Urinary bladder (tissue), 4 donors: ENCODE measurements at places on chromosomes 1 and 21. TPM values are rescaled to one million over a fixed set of nuclear protein-coding genes. Genes with fewer than 3 reads are reported as not detected.

GRCh38 chr1:162083273-162083672 is 13.8 kb downstream of the NOS1AP start:
- DNase-seq, result no peak

- no peak for DNase-seq
Observed at GRCh38 chr1:229671310-229671709, 45.3 kb downstream of the URB2 start.

DNA sequence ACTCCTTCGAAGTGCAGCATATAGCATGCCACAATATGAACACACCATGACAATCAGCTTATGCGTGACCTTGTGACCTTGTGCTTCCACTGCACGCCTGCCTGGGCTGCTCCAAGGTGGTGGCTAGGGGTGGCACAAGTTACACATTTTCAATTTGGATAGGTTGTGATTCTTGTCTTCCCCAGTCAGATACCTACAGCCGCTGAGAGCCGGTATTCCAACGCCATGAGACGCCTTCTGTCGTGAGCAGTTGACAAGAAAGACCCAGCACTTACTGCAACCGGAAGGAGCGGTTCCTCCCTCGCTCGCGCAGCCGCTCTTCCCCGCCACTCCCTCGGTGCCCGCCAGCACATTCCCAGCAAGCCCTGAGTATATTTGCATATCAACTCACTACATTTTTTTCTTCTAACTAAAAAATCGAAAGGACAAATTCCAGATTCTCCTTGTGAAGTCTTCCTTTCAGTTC is 359 bp upstream of the RNU11 start:
- DNase-seq, result no peak

DNA sequence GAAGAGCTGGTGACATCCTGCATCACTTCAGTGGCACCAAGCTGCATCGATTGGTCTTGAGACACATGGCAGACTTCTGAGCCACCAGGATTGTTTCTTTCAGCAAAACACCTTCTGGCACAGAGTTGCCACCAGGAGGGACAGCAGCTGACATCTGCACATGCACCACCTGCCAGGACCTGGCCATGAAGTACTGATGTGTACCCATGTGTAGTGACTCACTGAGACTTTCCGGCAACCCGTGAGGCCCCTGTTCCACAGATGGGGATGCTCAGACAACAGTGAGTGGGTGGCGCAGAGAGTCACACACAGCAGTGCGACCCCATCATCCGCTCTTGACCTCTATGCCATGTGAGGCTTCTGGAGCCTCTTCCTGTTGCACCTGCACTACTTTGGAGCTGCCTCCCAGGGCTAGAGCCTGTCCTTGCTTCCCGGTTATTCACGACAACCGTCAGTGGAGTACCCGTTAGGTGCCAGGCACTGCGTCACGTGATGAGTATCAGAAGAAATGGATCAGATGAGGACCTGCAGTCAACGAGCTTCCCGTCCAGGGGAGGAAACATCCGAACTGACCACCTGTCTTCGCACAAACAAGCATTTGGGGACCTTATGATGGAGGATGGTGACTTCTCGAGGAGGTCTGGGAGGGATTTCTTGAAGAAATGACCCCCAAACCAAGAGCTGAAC is 80.5 kb upstream of the VAMP3 start:
- DNase-seq, result no peak

GRCh38 chr1:99827970-99828369 is 22.2 kb upstream of the AGL start:
- no peak for DNase-seq

DNA sequence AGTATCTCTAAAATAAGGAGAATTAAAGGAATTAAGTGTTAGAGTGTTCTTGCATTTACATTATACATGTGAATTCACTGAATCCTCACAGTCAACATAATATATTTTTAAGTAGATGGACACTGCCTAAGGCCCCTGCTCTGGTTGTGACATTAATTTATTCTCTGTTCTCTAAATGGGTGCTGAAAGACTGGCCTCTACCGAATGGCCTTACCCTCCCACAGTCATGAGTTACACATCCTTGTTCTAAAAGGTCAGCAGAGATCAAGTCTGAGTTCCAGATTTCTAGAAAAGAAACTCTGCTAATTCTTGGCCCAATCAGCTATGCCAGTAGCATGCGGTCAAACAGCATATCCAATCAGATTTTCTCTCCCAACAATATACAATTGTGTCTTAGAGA is 193.2 kb downstream of the TM2D1 start:
- no peak for DNase-seq

DNA sequence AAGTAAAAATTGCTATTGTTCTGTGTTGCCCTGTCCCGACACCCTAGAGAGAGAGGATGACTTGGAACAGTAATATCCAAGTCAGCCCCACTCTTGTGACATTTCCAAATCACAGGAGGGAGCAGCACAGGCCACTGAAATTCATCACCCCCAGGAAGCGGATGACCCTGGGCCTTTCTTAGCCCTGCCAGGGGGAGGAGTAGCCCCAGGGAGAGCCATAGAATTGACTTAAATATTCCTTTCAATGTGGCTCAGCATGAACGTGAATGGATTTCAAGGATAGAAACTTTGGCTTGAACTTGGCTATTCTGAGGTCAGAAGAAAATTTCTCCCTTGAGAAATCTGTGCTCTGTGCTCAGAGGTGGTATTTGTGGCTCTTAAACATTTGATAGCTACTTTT is 80.6 kb downstream of the CENPF start:
- DNase-seq, result no peak

GRCh38 chr1:80593197-80593596 is 1207.5 kb upstream of the ADGRL2 start:
- DNase-seq, result no peak

GRCh38 chr1:32533792-32534327 is 5.4 kb upstream of the ZBTB8A start:
- no peak for DNase-seq

- DNase-seq, result no peak
Observed at GRCh38 chr1:222788402-222789156, 26.3 kb upstream of the DISP1 start.

GRCh38 chr1:216923601-216924000 is 200.4 kb upstream of the ESRRG start:
- no peak for DNase-seq

DNA sequence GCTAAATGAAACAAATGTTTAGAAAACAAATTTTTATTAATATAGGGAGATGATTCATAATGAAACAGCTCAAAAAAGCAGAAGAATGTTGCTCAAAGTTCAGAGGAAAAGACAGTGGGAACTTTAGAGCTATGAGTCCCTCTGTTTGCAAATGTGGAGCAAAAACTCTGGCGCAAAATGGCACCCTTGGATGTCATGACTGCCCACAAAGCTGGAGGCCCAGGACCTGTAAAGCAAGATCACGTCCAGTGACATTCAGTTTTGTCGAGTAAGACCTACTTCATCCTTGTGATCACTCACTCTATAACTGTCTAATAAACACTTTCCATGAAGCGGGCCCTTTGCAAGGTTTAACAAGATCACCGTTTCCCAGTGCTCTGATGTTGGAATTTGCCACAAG is 9.1 kb upstream of the EXO1 start:
- no peak for DNase-seq

DNA sequence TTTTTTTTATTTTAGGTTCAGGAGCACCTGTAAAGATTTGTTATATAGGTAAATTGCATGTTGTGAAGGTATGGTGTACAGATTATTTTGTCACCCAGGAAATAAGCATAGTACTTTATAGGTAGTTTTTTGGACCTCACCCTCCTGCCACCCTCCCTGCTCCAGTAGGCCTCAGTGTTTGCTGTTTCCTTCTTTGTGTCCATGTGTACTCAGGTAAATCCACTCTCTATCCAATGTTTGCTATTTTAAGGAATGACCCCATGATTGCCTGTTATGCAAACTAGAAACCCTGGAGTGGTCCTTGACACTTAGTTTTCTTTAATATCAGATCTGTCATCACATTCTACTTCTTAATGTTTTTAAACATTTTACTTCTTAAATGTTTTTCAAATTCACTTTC is 33.9 kb downstream of the LHX9 start:
- no peak for DNase-seq

DNA sequence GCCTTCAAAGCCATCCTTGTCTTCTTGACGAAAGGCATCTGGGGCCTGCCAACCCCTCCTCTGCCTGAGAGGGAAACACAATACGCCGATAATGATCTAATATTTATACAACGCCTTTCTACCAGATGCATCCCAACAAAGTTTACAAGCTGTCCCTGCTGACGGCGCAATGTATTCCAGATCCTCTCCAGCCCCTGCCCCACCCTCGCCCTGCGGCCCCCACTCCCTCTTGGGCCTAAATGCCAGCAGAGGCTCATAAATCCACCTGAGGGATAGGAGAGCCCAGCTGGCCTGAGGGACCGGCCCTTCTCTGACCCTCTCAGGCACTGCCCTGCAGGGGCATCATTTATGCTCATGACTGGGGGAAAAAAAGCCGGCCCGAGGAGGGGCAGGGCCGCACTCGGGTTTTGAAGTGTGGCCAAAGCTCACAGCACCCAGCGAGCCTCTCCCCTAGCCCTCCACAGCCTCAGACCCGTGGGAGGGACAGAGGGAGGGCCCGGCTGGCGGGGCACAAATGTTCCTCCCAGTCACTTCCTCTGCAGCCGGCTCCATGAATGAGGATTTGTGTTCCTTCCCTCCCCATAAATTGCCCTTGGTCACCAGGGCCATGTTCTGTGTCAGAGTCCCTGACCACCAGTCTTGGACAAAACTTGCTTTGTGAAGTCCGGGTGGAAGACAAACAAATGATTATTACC is 140.3 kb downstream of the FOXD2 start:
- DNase-seq, result peak; percentile 72

- no peak for DNase-seq
Observed at GRCh38 chr1:2449636-2450454, 26.2 kb upstream of the PLCH2 start.

- no peak for DNase-seq
Observed at GRCh38 chr1:167471568-167471967, 46.8 kb downstream of the CD247 start.

DNA sequence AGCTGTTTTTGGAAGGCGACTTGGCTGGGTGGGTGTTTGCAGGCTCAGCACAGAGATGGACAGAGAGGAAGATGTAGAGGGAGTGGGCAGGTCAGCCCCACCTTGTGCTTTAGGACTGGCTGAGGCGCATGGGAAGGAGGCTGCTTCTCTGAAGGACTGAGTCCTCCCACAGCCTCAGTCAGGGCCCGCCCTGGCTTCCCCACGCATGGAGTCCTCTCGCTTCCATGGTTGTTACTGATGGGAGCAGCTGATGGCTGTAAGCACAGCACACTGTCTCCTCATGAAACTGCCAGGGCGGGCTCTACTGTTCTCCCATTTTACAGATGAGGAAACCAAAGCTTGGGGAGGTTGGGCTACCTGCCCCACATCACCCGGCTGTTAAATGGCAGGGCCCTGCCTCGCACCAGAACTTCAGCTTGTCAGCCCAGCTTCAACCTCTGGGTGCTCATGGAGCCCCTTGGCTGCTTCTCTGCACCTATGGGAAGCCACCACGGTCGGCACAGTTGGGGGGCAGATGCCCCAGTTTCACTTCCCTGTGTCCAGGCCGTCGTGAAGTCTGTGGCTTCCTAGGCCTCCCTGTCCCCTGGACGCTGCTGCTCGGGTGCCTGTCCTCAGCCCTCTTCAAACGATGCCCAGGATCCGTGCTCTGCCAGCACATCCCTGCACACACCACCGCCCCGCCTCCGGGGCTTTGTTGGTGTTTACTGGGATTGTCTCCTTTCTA is 2.4 kb downstream of the TMEM201 start:
- no peak for DNase-seq

GRCh38 chr1:190949939-190950338 is 472.3 kb upstream of the BRINP3 start:
- DNase-seq, result no peak

GRCh38 chr1:206662396-206663092 is 22.2 kb upstream of the MAPKAPK2 start:
- DNase-seq, result no peak

DNA sequence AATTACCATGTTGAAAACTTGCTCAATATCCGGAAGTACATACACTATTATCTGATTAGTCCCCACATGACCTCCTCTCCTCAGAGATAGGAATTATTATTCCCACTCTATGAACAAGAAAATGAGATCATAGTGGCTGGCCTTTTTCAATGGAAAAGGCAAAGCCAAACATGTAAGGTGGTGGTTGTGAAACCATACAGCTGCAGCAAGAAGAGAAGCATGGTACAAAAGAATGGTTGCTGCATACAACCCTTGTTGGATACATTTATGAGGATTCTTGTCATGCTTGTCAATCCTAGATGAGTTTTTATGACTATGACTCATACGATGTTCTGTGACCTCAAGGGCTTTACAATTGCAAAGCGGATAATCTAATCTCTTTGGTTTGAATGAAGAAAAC is 514.7 kb downstream of the PLPP3 start:
- DNase-seq, result no peak

DNA sequence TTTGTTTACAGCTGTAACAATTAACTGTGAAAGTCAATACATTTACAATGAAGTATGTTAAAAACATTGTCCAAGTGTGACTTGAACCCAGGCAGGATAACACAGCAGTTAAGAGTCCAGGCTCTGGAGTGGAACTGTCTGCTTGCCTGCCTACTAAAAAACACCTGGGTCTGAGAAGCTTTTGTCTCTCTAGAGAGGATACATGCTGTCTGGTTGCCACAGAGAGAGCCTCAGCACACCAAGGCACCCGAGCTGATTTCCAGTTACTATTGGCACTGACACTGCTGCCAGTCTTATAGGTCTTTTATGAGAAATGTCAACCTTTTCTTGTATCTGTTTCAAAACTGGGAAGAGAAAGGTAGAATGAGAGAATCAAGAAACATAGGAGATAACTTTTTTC is 20.2 kb upstream of the RALGPS2 start:
- no peak for DNase-seq

DNA sequence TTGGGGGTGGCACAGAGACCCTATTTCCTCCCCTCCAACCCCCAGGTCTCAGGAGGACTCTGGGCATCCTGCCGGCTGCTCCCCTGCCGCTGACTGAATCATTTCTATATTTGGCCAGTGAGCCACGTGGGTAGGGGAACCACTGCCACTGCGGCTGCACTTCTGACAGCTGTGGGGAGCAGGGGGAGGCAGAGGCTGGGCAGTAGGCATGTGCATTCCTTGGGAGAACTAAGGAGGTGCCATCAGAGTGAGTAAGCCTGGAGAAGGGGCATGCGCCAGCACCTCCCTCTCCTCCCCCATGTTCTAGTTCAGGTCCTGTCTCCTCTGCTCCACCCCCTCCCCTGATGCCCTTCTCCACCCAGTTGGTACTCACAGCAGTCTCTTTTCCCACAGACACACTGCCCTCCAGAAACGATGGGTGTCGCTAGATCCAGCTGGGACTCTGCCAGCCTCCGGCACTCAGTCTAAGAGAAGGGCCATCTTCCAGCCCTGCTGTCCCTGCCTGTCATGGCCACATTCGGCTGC is 12.0 kb downstream of the PPFIA4 start:
- no peak for DNase-seq

PROK1 gene
- not detected for total RNA-seq

MCM3AP gene
- total RNA-seq, result 65.0 TPM

SPRR1B gene
- not detected for total RNA-seq

KCNH1 gene
- 2.0 TPM for total RNA-seq

FCN3 gene
- not detected for total RNA-seq

NBPF4 gene
- not detected for total RNA-seq

KIF14 gene
- total RNA-seq, result 8.5 TPM

HES3 gene
- not detected for total RNA-seq

AHCYL1 gene
- total RNA-seq, result 46.2 TPM

PRSS38 gene
- not detected for total RNA-seq

CLEC20A gene
- 0.48 TPM for total RNA-seq

CFAP107 gene
- total RNA-seq, result not detected

SGIP1 gene
- 8.4 TPM for total RNA-seq

RIPPLY3 gene
- not detected for total RNA-seq
